Stimulated activated CD8-positive, alpha-beta memory T cell treated with anti-CD3 and anti-CD28 coated beads, Interleukin-4, amount 100 ng/mL, for 4 hours (primary cell): ENCODE measurements at places on chromosomes 4 and X.

GRCh38 chr4:142598132-142598531, 248.0 kb downstream of the INPP4B start:
- DNase-seq = no peak

DNA sequence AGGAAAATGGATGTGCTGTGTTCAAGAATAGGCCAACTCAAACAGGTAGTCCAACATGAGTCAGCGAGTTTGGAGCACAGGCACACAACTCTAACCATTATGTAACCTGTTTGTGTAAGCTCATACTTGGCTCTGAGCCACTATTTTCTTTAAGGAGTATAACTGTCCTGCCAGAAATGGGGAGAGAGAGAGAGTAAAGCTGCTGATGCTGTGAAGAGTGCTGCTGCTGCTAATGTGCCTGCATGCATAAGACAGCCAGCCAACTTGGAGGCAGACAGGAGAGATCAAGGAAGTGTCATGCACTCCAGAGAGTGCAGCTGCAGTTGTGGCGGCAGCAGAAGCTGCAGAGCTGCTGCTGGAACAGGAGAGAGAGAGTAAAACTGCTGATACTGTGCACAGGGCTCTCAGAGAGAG, 11.7 kb upstream of the STATH start:
- no peak for DNase-seq

DNA sequence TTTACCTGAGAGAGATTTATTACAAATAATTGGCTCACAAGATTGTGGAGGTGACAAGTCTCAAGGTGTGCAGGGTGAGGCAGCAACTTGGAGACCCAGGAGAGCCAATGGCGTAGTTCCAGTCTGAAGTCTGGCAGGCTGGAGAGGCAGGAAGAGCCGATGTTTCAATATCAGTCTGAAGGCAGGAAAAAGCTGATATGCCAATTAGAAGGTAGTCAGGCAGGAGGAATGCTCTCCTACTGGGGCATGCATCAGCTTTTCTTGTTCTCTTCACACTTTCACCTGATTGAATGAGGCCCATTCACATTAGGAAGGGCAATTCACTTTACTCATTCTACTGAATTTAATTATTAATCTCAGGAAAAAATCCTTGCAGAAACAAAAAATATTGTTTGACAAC, 1351.7 kb upstream of the ADGRL3 start:
- DNase-seq = no peak

DNA sequence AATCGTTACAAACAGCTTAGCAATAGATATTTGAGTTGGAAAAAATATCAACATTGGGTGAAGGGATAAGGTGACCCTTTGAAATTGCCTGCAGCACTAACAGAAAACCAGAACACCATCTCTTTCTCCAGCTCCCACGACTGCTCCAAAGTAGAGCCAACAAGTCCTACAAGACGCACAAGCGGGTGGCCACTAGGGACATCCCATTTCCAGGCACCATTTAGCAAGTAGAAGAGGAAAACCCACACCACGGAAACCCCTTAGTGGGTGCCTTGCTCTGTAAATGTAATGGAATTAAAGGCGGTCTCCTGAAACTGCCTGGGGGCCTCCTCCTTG, 1.9 kb downstream of the ARHGAP6 start:
- no peak for DNase-seq

- DNase-seq = no peak
Observed at GRCh38 chr4:137635108-137635507, 102.8 kb upstream of the PCDH18 start.

DNA sequence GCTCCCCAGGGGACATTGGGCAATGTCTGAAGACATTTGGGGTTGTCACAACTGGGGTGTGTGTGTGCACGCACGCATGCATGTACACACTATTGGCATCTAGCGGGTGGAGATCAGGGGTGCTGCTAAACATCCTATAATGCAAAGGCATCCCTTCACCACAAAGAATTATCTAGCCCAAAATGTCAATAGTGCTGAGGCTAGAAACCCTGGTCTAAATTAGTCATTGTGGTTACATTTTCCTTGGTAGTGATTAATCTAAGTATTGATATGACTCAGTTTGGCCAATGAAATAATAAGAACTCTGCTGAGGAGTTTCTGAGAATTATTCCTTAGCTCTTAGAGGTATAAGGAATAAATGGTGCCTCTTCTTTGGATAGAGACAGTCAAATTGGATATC, 200.2 kb downstream of the CLCN4 start:
- no peak for DNase-seq

- DNase-seq = no peak
Observed at GRCh38 chr4:72218953-72219352, 187.2 kb downstream of the NPFFR2 start.

- DNase-seq = no peak
Observed at GRCh38 chr4:153260132-153260531, 55.9 kb downstream of the TRIM2 start.
